ENCODE measurements at places on chromosomes 5 and 9.

DNA sequence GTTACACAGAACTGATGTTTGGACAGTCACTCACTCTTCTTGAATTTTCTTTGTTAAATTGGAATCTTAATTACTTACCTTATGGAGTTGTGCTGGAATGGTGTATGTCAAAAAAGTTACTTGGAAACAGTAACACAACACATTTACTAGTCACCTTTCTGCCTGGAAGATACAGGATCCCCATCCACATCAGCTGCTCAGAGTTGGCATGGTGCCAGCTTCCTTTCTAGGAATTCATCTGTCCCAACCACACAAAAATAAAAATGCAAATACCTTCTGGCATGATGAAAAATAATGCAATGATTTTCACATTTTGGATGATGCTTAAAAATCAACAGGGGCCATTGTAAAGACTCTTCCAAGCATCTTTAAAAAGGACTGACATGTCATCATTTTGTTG, 341.5 kb downstream of the TMEM38B start:
- no peak for DNase-seq

DNA sequence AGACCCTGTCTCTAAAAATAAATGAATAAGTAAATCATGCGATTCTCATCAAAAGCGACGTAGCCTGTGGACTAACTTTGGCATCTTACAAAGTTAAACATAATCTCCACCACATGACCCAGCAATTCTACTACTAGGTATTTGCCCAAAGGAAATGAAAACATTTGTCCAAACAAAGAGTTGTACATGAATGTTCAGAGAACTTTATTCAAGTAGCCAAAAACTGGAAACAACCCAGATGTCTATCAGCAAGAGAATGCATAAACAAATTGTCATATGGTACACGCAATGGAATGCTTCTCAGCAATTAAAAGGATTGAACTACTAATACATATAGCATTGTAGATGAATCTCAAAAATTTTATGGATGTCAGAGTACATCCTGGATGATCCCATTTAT, 82.6 kb downstream of the ADRB2 start:
- DNase-seq = no peak

DNA sequence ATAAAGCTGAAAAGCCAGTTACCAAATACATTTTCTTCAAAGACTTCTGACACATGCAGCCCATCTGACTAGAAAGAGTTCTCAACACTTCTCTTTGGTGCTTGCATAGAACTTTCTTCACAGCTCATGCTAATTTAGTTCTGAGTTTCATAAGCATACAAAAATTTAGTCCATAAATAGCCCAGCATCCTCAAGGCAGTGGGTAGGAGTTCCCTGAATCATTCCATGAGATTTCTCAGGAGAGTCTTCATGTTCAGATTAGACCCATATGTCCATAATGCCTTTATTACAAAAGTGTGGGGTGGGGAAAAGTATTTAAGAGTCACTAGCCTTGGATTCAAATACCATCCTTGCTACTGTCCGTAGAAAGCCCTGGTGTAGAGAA, 290.2 kb upstream of the RGMB start:
- DNase-seq = no peak

DNA sequence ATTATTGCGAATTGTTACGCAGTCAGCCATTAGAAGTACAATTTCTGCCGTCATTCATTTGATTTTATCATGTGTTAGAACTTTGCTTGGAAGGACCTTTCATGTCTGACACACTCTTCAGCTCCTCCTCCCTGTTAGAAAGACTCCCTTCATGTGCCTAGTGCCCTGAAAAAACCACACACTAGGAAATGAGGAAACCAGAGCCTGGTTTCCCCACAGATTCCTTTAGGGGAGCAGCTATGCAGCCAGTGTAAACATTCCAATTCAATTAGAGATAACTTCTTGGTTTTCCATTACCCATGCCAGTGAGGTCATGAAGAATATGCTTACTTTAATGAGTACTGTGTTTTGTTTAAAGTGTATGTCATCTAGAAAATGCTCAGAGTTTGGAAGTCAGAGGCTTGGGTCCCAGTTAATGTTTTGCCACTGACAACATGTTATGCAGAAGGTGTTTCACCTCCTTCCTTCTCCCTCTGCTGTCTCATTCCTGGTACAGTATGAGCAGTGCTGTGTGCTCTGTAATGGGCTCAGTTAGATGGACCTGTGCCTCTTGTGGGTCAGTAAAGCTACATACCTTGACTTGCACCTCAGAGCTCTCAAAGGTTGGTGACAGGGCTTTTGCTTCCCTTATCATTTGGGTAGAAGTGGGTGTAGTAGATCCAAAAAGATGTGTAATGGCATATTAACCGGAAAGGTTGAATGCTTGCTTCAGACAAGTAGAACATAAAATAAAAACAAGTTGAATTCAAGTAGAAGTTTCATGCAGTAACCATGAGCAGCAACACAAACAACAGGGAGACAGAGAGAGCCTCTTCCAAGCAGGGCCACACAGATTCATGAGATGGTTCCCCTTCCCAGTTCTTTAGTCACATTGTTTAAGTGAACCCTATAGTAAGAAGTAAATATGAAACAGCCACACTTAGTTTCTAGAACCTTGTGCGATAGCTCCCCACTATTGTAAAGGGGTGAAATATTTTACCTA, 52.6 kb upstream of the TNFAIP8 start:
- no peak for DNase-seq

All from activated T-cell treated with anti-CD3 and anti-CD28 coated beads, Interleukin-2, amount 50 U/mL, for 4 hours (primary cell).